ENCODE measurements at places on chromosomes 7 and 10.

GRCh38 chr7:1284743-1285458 is 52.2 kb downstream of the UNCX start:
- no peak for DNase-seq

DNA sequence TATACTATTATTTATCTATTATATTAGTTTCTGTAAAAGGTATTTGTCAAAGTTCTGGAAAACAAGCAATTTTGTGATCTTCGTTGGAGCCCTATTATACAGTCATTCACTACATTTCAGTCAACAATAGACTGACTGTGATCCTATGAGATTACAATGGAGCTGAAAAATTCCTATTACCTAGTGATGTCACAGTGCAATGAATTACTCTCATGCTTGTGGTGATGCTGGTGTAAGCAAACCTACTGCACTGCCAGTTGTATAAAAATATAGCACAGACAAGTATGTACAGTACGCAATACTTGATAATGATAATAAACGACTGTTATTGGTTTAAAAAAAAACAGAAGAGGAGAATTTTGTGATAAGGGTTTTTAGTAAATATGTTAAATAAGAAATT is 21.4 kb downstream of the OR6V1 start:
- no peak for DNase-seq

DNA sequence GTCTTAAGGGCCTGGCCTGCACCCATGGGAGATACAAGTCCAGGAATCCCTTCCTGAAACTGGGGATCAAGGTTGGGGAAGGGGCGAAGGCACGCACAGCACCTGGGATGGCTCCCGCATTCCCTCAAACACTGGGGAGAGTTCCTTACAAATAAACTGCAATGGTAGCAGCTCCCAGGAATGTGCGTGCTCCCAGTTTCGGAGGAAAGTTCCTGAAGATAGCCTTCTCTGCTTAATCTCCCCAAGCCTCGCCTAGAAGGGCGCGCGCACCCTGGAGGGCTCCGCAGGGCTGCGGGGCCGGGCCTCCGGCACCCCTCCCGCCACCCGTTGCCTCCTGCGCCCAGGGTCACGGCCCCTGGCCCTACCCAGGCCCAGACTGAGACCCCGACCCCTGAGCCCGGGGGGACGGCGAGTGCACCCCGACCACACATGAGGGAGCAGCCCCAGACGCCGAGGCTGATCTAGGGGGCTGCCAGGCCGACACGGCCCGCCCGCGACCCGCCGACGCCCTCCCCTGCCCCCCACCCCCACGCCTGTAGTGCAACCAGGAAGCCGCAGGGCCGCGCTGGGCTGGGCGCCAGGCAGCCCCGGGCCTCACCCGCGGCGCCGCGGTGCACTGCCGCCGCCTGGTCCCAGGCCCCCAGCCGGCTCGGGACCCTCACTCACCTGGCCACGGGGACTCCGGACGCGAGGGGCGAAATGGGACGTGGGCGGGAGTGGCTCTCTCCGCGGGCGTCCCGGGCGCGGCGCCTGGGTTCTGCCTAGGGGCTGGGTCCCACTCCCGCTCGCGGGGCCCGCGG is 460 bp downstream of the ANXA11 start:
- peak; percentile 57 for DNase-seq

GRCh38 chr10:128068398-128069285 is 57.6 kb downstream of the MKI67 start:
- DNase-seq = no peak

- DNase-seq = no peak
Observed at GRCh38 chr7:138170959-138171703, 94.9 kb downstream of the AKR1D1 start.

- DNase-seq = no peak
Observed at GRCh38 chr7:141221007-141221612, 147.2 kb downstream of the TMEM178B start.

- DNase-seq = no peak
Observed at GRCh38 chr7:103571586-103571985, 125.6 kb upstream of the SLC26A5 start.
